ENCODE measurements at places on chromosomes 4 and X.

- no peak for DNase-seq
Measured at GRCh38 chr4:133581996-133582619, 433.0 kb downstream of the PCDH10 start.

DNA sequence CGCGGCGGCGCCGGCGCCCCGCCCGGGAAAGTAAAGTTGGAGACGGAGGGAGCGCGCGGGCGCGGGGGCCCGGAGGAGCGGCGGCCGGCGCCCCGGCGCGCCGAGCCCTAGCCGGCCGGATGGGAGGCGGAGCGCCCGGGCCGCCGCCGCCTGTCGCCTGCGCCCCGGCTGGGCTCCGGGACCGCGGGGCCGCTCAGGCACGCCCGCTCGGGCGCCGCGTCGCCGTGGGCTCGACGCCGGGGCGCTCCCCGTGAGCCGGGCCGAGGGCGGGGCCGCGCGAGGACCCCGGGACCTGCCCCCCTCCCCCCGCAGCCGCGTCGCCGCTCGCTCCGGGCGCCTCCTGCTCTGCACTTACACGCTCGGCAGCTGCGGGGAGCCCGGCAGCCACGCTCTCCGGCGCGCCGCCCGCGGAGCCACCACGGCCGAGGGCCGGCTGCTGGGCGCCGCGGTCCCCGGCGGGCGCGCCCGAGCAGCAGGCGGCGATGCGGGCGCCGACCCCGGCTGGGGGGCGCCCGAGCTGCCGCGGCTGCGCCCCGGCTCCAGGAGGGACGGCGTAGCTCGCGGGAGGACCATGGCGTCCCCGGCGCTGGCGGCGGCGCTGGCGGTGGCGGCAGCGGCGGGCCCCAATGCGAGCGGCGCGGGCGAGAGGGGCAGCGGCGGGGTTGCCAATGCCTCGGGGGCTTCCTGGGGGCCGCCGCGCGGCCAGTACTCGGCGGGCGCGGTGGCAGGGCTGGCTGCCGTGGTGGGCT lies at the start of gene ADRA2C:
Gene ADRA2C (plus strand): TSS at position 350 of the 749 bp plus-strand sequence. CDS start 222 bp downstream, at position 572.
- DNase-seq: no peak

DNA sequence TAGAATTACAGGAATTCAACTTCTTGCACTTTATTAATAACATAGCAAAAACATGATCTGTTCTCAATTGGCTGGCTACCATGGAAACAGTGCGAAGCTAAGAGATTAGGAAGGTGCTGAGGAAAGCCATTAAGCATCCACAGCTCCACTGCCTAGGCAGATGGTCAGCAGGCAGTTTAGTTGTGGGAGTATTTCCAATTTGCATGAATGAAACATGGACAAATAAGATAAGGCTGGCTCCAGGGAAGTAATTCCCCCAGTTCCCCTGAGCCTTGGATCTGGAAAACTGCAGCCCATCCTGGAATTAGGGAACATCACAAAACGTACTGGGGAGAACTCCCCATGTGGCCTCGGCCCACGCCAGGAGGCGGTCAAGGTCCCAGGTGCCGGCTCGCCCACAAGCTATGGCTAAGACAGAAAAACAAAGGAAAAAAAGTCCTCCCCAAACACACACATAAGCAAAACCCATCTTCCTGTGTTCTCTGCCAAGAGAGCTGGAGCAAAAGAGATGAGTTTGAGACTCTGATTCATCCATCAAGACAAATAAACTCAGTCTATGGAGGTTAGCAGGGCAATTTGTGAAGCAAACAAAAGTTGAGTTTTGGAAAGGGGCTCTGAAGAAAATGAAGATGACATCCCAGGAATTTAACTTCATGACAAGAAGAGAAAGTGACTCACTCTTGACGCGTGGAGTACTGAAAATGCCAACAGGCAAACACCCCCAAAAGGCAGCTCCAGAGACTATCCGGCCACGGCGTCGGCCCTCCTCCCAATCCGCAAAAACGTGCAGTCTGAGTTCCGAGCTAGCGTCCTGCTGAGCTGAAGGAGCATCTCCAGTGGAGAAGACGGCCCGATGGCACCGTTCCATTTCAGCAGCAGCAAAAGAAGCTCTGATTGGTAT lies 45.1 kb downstream of the IGFBP7 start:
- DNase-seq: no peak

GRCh38 chr4:1869530-1870327 lies 1.5 kb upstream of the NSD2 start:
- no peak for DNase-seq

GRCh38 chrX:15916704-15917084 lies 62.1 kb upstream of the AP1S2 start:
- no peak for DNase-seq

- DNase-seq: no peak
Measured at GRCh38 chr4:33133723-33134122, 2413.6 kb downstream of the PCDH7 start.
